ENCODE measurements at places on chromosomes 6 and 20.

DNA sequence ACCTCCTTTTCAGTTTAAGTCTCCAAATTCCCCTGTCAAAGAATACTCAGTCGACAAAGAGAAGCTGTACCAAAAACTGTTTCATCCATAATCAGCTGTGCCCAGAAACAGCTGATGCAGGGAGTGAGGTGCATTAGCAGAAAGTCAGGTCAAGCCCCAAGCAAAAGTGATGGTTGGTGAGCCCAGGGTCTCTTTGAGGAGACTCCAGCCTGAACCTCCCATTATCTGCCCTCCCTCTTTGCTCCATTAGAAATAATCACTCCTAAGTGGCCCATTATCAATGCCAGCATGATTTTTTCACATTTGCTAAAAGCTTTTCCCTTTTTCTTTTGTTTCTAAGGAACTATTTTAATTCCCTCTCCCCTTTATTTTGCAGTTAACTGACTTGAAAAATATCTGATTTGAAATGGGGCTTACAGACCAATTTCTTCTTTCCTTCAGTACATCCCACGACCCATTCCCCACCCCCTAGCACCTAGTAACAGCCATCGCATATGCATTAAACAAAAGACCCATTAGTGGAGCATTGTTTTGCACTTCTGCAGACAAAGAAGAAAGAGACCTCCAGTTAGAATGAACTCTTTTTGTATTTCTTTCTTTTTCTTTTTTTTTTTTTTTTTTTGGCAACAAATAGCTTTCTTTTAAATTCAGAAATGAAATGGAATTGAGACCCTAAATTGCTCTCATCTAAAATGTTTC, 257.0 kb downstream of the GRIK2 start:
- DNase-seq: no peak

GRCh38 chr6:18243302-18243893, 20.9 kb downstream of the DEK start:
- DNase-seq: no peak

GRCh38 chr6:33276581-33276863, 401 bp upstream of the B3GALT4 start:
- DNase-seq: no peak

- no peak for DNase-seq
These were observed 62.3 kb upstream of the SLCO4A1 start for GRCh38 chr20:62580052-62580451.

- DNase-seq: no peak
These were observed 158.2 kb upstream of the SUPT3H start for GRCh38 chr6:45535933-45536332.

DNA sequence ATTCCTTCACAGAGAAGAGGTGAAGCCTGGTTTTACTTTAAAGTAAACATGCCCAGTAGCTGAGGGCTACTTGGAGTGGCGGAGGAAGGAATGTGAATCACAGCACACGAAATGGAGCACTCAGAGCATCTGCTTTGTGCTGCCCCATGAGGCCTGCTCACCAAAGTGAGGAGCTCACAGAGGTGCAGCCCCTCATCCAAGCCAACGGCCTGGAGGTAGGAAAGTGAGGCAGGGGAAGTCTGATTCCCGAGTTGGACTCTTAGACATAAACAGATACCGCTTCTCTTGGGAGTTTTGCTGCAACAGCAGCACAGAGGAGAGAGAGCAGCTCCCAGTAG, 3.6 kb downstream of the YTHDF1 start:
- no peak for DNase-seq

DNA sequence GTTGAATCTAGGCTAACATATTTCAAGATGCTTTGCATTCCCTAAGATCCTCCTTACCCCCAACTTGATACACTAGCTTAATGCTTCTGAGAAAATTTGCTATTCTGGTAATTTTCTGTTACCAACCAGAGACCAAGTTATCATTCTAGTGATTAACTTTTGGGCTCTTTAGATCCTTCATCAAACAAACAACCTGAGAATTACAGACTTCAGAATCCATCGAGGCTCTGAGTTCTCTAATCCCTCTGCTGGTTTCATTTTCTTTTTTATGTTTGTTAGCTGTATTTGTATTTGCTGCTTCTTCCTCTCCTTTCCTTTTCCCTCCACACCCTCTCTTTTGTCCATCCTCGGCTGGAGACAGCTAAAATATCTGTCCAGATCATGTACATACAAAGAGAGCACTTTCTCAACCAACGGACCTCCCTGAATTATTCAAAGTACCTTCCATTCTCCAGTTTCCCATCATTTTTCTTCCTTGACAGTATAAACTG, 98.7 kb upstream of the RIPOR2 start:
- no peak for DNase-seq

- DNase-seq: no peak
These were observed 12.1 kb downstream of the SS18L1 start for GRCh38 chr20:62155428-62156253.

GRCh38 chr6:33670971-33671743, 40.3 kb downstream of the UQCC2 start:
- DNase-seq: no peak

GRCh38 chr6:56087421-56087820, 160.0 kb downstream of the COL21A1 start:
- no peak for DNase-seq

- no peak for DNase-seq
These were observed 148.3 kb upstream of the RIN2 start for GRCh38 chr20:19609642-19610223.

- no peak for DNase-seq
These were observed 83.9 kb downstream of the ZDHHC14 start for GRCh38 chr6:157464653-157465535.
